ENCODE measurements at places on chromosomes 5 and 9.

GRCh38 chr9:116096046-116096445 lies 57.5 kb upstream of the PAPPA start:
- DNase-seq, result no peak

GRCh38 chr9:121798941-121799340 lies 147.5 kb downstream of the DAB2IP start:
- no peak for DNase-seq

DNA sequence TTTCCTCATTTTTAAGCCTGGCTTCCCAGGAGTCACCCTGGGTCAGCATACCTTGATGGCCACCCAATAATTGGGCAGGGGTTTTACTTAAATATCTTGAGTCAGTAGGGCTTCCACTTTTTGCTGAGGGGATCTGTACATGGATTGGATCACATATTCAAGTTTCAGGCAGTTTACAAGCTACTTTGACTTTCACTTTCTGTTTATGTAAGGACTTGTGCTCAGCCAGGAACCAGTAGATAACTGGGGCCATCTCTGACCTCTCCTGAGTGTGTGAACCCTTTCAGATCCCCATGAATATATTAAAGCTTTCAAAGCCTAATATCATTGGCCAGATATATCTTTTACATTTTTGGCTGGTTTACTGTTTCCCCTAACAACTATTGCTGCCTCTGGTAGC lies 45.1 kb downstream of the SLCO6A1 start:
- DNase-seq, result no peak

DNA sequence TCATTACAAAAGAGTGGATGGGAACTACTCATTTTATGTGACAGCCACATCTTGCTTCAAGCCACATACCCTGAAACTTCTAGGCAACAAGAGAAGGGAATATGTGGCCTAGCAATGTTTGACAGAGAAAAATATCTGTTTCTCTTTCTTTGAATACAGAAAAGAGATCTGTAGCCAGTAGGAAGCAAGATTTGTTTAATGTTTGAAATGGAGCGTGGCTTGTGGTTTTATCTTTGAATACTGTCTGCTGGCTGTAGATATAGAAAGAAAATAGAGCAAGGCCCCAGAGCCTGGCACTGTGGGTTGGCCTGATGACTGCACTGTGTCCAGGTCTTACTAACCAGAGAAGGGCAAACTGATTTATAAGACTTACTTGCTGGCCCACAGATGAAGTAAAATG lies 133.8 kb downstream of the ARHGEF28 start:
- DNase-seq, result no peak

DNA sequence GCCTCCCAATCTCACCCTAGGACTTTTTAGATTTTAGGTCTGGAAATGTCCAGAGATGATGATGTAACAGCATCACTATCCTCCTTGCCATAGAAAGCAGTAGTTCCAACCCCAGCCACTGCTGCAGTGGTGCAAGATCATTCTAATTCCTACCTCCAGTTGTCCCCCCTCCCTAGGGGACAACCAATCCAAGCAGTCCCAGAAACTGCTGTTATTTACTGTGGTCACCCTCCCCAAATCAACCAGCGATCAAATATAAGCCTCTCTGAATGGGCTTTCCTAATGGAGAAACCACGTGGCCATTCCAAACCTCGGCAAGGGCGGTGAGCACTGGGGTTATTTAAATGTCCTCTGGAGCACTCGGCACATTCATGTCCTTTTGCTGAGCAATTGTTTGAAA lies 159.8 kb downstream of the SLF1 start:
- DNase-seq, result no peak

GRCh38 chr5:112413611-112414010 lies 5.5 kb downstream of the EPB41L4A start:
- no peak for DNase-seq

GRCh38 chr5:111511174-111511830 lies 1.0 kb downstream of the STARD4 start:
- no peak for DNase-seq

DNA sequence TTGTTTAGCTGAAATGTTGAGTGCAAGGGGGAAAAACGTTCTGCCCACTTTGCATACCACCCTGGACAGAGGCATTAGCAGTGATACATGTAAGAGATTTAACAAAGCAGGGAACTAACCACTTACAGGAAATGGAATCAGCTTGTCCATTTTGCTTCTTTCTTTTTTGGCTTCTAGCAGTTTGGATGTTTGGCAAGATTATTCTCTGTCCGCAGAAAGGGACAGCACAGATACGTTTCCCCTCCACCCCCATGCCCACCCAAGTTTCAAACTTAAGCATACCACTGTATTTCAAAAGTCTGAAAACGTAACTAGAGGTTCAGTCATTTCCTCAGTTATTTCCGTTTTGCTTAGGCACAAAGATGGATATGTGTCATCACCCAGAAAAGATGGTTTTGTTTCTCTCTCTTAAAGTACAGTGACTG lies 118.4 kb downstream of the GDNF start:
- no peak for DNase-seq

GRCh38 chr5:133827011-133827410 lies 141.4 kb downstream of the C5orf15 start:
- DNase-seq, result no peak

GRCh38 chr9:76756941-76757673 lies 7.1 kb upstream of the PCA3 start:
- DNase-seq, result no peak

- DNase-seq, result no peak
Measured at GRCh38 chr9:5631026-5631425, 2.1 kb downstream of the RIC1 start.

- no peak for DNase-seq
Measured at GRCh38 chr5:126794157-126794828, 17.4 kb downstream of the LMNB1 start.

DNA sequence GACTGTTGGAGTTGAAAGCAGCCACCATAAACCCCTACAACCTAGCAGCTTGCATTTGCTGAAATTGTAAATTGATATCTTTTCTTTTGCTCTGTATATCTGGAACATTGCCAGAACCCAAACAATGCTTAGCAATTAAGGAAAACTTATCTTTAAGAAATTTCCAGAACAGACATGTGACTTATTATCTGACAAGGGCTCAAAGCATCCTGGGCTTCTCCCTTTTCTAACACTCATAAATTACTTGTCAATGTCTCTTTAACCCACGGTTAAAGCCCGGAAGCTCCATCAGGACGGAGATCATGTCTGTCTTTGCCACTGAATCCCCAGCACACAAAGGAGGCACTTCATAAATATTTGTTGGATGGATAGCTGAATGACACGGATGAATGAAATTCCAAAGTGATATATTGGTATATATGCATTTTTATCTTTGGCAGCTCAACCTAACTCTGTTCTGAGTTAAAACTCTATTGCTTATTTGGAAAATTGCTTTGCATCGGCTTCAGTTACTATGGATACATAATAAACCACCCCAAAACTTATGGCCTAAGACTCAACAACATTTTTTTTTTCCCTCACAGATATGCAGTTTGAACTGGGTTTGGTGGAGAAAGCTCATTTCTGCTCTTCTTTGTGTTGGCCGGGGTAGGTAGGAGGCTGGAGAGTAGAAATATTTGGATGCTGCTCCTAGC lies 103.1 kb upstream of the CLINT1 start:
- DNase-seq, result no peak

DNA sequence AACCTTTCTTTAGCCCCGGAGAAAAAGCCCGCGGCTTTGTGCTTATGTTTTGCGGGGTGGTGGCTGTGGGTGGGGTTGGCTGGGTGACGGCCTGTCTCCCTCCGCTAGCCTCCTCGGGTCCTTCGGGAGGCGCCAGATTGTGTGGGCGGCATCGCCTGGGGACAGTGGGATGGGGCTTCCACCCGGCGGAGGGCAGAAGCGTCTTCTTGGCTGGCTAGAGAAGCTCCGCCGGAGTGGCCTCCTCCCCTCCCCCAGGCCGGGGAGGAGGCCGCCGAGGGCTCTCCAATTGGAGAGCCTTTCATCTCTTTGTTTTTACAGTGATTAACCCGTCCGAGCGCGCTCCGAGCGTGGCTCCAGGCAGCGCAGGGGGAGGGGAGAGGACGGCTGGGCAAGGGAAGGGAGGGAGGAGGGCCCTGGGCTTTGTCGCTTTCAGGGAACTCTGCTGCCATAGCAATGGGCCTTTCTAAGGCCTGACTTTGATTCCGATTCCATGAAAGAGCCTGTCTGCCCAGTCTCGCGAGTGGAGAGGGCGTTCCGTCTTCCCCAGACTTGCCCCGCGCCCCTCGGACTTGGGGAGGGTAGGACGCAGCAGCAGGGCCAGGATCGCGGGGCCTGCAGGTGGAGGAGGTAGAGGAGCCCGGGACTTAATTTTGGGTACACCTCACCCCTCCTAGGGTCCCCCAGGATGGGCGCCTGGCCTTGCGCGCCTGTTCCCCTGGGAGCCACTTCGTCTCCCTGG lies 36.7 kb upstream of the TIFAB start:
- peak; percentile 73 for DNase-seq

- no peak for DNase-seq
Measured at GRCh38 chr9:121189006-121189405, 12.7 kb downstream of the RAB14 start.

- no peak for DNase-seq
Measured at GRCh38 chr5:113122053-113122452, 145.5 kb downstream of the DCP2 start.

- DNase-seq, result no peak
Measured at GRCh38 chr9:133982971-133983720, 9.0 kb downstream of the VAV2 start.

GRCh38 chr5:154406231-154406630 lies 39.6 kb upstream of the SAP30L start:
- DNase-seq, result no peak

DNA sequence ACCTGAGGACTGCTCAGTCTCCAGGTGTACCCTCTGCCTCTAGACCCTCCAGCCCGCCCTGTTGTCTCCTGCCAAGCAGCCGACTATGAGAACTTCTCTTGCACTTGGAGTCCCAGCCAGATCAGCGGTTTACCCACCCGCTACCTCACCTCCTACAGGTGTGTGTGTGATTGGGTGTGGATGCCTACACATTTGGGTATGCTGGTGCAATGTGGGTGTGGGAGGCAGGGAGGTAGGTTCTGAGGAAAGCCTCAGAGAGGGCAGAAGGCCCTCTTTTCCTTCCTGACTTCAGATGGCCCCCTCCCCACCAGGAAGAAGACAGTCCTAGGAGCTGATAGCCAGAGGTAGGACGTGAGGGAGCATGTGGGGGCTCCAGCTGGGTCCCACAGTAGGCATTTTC lies 5.0 kb downstream of the IL11RA start:
- no peak for DNase-seq

GRCh38 chr5:132480546-132480892 lies 10.1 kb downstream of the IRF1 start:
- no peak for DNase-seq

- no peak for DNase-seq
Measured at GRCh38 chr5:43043400-43043756, 3.3 kb upstream of the ANXA2R start.

DNA sequence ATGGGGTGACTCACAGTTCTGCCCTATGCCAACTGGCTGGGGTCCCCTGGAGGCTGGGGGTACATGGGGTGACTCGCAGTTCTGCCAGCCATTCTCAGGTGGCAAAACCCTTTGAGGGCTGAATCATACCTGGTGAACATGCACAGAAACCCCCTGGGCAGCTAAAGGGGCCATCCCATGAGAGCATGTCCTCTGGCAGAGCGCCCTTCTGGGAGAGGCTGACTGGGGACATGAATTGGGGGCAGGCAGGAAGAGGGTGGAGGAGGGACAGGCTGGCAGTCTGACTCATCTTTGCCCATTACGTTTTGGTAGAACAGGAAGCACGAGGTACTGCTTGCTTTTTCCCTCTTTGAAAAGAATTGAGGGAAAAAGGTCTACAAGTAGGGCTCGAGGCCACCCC lies 16.7 kb downstream of the TRAF1 start:
- no peak for DNase-seq

DNA sequence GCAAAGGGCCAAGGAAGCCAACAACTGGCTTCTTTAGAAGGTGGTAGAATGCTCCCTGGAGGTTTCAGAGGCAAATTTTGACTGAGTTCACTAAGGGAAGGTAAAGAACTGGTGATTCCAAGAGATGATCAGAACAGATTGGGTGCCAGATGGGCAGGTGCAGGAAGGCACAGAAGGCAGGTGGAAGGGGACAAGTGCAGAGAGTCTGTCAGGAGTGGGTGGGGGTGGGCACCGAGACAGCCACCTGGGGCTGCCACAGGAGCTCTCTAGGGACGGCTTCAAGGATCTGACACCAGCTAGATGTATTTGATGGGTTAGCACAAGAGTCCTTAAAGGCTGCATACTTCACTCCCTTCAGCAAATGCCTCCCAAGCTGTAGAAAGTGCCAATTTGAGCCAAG lies 207.3 kb downstream of the PTTG1 start:
- DNase-seq, result no peak

DNA sequence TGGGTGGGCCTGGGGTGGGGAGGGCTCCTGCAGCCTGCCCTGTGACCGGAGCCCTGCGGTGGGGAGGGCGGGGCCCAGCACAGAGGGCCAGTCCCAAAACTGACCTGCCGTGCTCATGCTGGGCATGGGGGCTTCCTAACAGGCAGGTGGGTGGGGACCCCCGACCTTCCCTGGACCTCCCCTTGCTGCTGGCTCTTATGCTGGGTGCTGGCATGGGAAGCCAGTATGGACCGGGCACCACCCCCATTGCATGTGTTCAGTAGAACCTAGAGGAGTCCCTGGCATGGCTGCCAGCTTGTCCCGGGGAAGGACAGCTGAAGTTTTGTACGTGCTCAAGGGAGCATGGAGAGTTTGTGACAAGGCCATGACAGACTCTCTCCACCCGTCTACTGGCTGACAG lies 37.1 kb downstream of the WNK2 start:
- DNase-seq, result no peak

DNA sequence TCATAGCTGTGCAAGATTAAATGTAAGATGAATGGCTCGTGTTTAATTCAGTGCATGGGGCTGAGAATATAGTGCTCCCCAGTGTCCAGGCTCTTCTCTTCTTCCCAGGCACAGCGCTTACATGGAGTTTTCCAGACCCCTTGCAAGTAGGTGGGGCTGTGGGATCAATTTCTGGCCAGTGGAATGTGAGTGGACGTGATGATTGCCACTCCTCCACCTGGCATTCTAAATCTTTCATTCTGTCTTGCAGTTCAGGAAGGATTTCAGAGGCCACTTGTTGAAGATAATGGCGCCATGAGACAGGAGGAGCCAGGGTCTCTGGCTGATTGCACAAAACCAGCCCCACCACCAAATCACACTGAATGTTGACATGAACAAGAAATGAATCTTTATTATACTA lies 7.2 kb upstream of the PIP5K1B start:
- no peak for DNase-seq
